PC-9 (cell line): ENCODE measurements at places on chromosomes 1 and 21. TPM values are rescaled to one million over a fixed set of nuclear protein-coding genes. Genes with fewer than 3 reads are reported as not detected.

GRCh38 chr1:84995484-84996334 is 1.2 kb downstream of the MCOLN2 start:
- peaks cover 5% of the 10 kb centered on the region; the same call in 1 of the 2 replicates for H3K4me1 ChIP-seq
- no peak overlapping the region for H3K4me3 ChIP-seq
- H3K27ac ChIP-seq: no peak overlapping the region
- DNase-seq: no peak

GRCh38 chr1:18535391-18536210 is 54.9 kb downstream of the KLHDC7A start:
- H3K27me3 ChIP-seq: peaks cover 60% of the 10 kb centered on the region
- no peaks in the 10 kb centered on the region for H3K36me3 ChIP-seq
- DNase-seq: no peak
- H3K4me1 ChIP-seq: no peaks in the 10 kb centered on the region
- no peak overlapping the region for H3K27ac ChIP-seq

Gene TDRKH
- total RNA-seq: 13.4 and 17.3 TPM in 2 replicates

Gene KCNA3
- total RNA-seq: not detected in 2 replicates

DNA sequence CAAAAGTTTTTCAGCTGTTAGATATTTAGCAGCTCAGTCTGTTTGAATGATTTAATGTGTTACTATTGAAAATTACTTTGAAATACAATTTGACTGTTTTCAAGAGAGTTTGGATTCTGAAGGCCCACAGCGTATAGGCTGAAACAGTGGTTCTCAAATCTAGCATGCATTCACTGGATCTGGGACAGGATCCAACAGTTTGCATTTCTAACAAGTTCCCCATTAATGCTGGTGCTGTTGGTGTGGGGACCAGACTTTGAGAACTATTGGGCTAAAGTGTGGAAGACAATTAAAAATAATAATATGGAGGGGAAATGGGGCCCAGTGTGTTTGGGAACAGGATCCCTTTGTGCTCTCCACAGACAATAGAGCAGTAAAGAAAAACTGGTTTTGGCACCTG is 31.9 kb downstream of the ITSN1 start:
- no peak overlapping the region for H3K4me3 ChIP-seq
- DNase-seq: no peak
- no peak overlapping the region for H3K27ac ChIP-seq

GRCh38 chr1:244316407-244316806 is 135.3 kb downstream of the ADSS2 start:
- H3K27ac ChIP-seq: no peak overlapping the region
- H3K4me3 ChIP-seq: no peak overlapping the region
- DNase-seq: no peak

DNA sequence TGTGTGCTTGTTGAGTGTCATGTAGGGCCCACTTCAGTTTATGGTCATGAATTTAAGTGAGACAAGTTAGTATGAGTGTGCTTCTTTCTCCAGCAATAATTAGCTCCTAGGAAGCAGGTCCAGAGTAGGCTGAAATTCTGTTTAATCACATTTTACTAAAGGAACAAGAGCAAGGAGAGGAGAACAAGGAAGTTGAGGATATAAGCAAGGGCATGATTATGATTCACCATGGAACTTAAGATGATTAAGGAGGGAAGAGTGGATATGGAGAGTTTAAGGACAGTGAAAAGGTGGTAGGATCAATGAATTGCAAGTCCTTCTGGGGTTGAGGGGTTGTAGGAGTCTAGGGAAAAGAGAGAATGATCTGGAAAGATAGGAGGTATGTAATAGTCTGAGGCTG is 3.1 kb upstream of the DIPK1A start:
- H3K4me1 ChIP-seq: peaks cover 32% of the 10 kb centered on the region
- no peaks in the 10 kb centered on the region for H3K36me3 ChIP-seq
- no peak for DNase-seq
- no peak overlapping the region for H3K27ac ChIP-seq
- no peaks in the 10 kb centered on the region for H3K27me3 ChIP-seq
- no peak overlapping the region for H3K4me3 ChIP-seq

Gene TMEM269
- total RNA-seq: 0.28 and 1.0 TPM in 2 replicates

DNA sequence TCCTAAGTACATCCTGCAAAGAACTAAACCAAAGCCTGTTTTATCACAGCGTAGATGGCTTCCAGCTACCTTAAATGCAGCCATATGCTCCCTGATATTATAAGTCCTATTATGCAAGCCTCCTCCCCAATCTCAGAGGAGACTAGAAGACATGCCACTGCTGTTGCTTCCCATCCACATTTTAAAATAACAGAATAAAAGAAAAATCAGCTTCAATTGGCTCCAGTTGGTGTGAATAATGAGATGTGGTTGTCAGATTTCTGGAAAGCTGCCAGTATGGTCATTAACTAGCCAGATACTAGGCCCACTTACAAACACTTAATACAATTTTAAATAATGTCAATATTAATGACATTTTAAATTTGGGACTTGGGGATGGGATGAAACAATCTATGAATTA is 25.7 kb downstream of the WARS2 start:
- H3K36me3 ChIP-seq: no peaks in the 10 kb centered on the region
- no peaks in the 10 kb centered on the region for H3K4me1 ChIP-seq
- H3K27ac ChIP-seq: no peak overlapping the region
- DNase-seq: no peak
- H3K27me3 ChIP-seq: no peaks in the 10 kb centered on the region

- H3K36me3 ChIP-seq: no peaks in the 10 kb centered on the region
- DNase-seq: peak; percentile 73
- peaks cover 26% of the 10 kb centered on the region for H3K4me1 ChIP-seq
- no peak overlapping the region for H3K27ac ChIP-seq
- no peak overlapping the region for H3K4me3 ChIP-seq
Observed at GRCh38 chr1:54810153-54810942, 9.2 kb upstream of the TTC22 start.

Gene ITLN2
- total RNA-seq: not detected in 2 replicates

Gene OLIG2
- not detected in 2 replicates for total RNA-seq

DNA sequence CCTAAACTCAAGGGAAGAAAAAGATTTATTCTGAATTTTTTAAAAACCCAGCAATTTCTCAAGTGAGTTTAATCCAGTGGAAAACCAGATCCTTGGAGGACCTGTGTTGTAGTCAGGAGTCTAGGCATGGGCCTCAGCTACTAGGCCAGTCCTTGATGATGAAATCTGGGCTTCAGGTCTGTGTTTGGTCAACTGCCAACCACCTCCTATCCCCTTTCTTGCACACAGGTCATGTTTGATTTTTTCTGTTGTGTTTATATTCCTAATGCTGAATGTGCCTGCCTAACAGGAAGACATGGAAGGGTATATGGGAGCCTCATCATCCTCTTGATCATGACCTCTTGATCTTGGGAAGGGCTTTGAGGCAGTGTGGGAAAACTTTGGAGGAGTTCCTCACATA is 38.2 kb upstream of the SLC19A2 start:
- peaks cover 24% of the 10 kb centered on the region for H3K4me1 ChIP-seq
- no peak for DNase-seq
- no peaks in the 10 kb centered on the region for H3K27me3 ChIP-seq
- H3K36me3 ChIP-seq: no peaks in the 10 kb centered on the region

Gene KCNQ4
- 0.68 and 0.81 TPM in 2 replicates for total RNA-seq

GRCh38 chr1:61404597-61405376 is 320.2 kb downstream of the TM2D1 start:
- no peaks in the 10 kb centered on the region for H3K4me1 ChIP-seq
- no peaks in the 10 kb centered on the region for H3K27me3 ChIP-seq
- H3K27ac ChIP-seq: no peak overlapping the region
- no peak overlapping the region for H3K4me3 ChIP-seq

GRCh38 chr1:225767634-225768540 is 9.7 kb upstream of the SRP9 start:
- peaks cover 63% of the 10 kb centered on the region for H3K4me1 ChIP-seq
- H3K4me3 ChIP-seq: no peak overlapping the region
- peak; percentile 73 for DNase-seq
- peak overlapping the region; percentile 54 for H3K27ac ChIP-seq
- H3K36me3 ChIP-seq: no peaks in the 10 kb centered on the region
- no peaks in the 10 kb centered on the region for H3K27me3 ChIP-seq

- no peak overlapping the region for H3K27ac ChIP-seq
- H3K36me3 ChIP-seq: no peaks in the 10 kb centered on the region
- no peak for DNase-seq
- H3K27me3 ChIP-seq: no peaks in the 10 kb centered on the region
Observed at GRCh38 chr21:17455028-17455353, 57.9 kb upstream of the CXADR start.

GRCh38 chr1:233025567-233025966 is 75.2 kb downstream of the NTPCR start:
- H3K4me3 ChIP-seq: no peak overlapping the region
- no peak for DNase-seq
- peaks cover 13% of the 10 kb centered on the region for H3K4me1 ChIP-seq
- no peaks in the 10 kb centered on the region for H3K36me3 ChIP-seq
- H3K27me3 ChIP-seq: no peaks in the 10 kb centered on the region
- no peak overlapping the region for H3K27ac ChIP-seq

Gene KRTAP11-1
- total RNA-seq: not detected in 2 replicates

DNA sequence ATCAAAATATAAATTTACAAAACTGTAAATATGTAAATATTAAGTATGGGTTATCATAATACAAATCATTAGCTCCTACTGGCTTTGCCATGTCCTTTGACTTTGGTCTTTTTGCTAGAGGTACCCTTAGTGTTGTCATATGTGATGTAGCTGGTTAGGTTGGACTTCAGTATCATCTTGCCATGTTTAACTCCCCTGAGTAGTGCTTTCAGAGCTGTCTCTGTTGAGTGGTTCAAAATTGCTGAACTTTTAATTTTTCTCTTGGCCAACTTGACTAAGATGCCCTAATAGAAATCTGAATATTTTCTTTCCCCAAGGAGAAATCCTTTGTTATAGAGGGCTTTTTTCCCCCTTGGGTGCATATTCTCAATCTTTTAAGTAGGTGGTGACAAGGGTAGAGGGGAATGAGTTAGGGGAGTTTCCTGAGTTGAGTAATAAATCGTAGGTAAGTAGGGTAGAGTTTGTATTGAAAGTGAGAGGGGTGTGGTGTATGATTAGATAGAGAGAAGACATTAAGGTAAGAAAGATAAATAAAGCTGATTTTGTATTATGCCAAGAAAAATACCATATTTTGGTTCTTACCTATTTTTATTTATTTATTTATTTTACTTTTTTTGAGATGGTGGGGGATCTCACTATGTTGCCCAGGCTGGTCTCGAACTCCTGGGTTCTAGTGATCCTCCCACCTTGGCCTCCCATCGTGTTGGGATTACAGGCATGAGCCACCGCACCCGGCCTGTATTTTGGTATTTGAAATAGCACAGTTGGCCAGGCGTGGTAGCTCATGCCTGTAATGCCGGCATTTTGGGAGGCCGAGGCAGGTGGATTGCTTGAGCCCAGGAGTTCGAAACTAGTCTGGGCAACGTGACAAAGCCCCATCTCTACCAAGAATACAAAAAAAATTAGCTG is 21.8 kb downstream of the RPRD2 start:
- H3K27me3 ChIP-seq: no peaks in the 10 kb centered on the region
- no peaks in the 10 kb centered on the region for H3K4me1 ChIP-seq
- H3K36me3 ChIP-seq: no peaks in the 10 kb centered on the region
- no peak overlapping the region for H3K27ac ChIP-seq
- no peak overlapping the region for H3K4me3 ChIP-seq

Gene BCL2L15
- total RNA-seq: 0.15 TPM in 1 of 2 replicates, not detected in the other

Gene CFH
- 3.8 and 4.0 TPM in 2 replicates for total RNA-seq

Gene TMEM79
- 10.4 and 12.8 TPM in 2 replicates for total RNA-seq
